Fibroblast of skin of scalp (primary cell): ENCODE measurements at places on chromosomes 11 and 22.

DNA sequence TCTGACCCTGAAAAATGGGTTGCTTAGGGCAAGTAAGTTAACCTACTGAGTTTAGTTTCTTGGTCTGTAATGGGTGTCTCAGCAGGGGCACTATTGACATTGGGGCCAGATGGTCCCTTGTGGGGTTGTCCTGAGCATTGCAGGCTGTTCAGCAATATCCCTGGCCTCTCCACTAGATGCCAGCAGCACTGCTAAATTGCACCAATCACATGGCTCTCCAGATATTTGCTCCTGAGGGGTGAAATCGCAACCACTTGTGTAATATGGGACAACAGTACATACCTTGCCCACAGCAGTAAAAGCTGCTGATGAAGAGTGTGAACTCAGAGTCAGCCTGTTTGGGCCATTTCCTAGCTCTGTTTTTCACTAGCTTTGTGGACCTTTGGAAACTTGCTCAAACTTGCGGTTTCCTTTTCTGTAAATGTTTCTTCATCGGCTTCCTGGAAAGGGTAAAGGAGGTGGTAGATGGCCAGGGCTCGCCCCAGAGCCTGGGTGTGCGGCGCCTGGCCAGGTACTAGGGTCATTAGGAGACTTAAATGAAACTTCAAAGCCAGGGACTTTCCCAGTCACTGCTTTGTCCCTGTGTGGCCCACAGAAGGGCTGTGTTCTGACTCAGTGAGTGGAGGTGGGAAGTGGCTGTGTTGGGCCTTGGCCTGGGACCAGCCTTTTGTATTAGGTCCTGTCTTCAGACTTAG lies 13.0 kb downstream of the NCF4 start:
- peak; percentile 61 for DNase-seq

- DNase-seq = no peak
Observed at GRCh38 chr11:82270870-82271269, 462.8 kb downstream of the FAM181B start.

- DNase-seq = peak; percentile 99
Observed at GRCh38 chr11:8719211-8719649, 36.6 kb downstream of the RPL27A start.

DNA sequence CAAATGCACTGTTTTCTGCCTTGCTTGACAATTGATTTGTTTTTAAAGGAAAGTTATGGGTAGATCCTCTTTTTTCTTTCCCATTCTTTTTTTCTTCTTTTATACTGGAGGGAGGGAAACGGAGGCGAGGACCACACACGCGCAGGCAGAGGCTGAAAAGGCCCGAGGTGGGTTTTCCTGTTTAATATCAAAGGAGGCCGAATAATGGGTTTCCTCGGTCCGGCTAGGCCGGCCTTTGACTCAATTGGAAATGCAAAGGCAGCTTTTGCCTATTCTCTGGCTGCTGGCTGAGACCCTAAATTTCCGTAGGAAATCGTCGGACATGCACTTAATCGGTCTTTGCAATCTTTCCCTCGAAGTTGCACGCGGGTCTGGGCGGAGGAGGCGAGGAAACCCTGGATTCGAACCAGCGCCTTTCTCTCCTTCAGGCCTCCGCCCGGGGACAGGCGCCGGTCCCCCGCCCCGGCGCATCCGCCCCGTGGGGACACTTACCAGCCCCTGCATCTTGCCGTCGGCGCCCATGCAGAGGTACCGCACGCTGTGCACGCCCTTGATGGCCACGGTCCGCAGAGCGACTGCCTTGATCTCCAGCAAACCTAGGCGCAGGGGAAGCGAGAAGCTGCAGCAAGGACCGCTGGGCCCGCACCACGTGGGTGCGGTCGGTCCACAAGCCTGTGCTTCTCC lies 911 bp downstream of the FGF19 start:
- DNase-seq = no peak

DNA sequence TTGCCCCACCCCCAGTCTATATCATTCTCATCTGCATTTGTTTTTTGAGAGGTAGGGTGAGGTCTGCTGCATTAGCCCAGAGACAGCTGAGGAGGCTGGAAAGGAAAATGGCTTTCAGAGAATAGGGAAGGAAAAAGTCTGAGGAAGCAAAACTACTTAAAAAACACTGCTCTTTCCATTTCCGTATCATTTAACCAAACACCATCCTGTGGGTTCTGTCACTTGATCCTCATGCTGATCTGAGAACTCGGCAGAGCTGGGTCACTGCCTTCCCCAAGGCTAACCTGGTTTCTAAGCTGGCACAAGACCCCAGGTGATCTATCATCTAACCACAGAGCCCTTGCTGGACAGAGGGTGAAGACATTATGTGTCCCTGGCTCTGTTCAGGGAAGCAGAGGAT lies 1.2 kb downstream of the FOLR2 start:
- DNase-seq = no peak

- no peak for DNase-seq
Observed at GRCh38 chr11:107719073-107719472, 7.2 kb upstream of the SLN start.

GRCh38 chr22:37045958-37046357 lies 5.6 kb upstream of the KCTD17 start:
- DNase-seq = peak; percentile 73

DNA sequence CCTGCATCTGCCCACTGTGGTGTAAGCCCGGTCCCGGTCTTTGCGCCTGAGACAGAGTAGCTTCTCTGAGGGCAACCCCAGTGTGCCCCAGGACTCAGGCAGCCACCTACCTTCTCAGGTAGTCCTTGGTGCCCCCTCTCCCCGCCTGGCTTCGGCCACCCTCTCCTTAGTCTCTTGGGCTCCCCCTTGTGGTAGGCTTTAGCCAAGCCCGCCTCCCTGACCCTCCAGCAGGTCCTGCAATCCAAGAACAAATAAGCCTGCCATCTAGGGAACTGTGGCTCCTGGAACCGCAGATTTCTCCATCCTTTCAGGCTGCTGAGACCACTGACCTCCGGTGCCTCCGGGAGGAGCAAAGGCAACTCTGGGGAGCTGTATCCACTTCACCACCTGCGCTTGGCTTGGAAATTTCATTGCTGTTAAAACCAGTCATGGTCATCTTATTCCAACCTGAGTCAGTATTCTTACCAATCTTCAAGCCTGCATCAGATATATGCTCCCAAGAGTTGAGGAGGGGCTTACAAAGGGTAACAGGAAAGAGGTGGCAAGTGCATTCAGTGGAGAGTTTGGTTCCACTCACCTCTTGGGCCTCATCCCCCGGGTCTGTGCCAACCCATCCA lies 52.8 kb upstream of the TENM4 start:
- peak; percentile 65 for DNase-seq

GRCh38 chr11:2886191-2886894 lies 768 bp upstream of the CDKN1C start:
- DNase-seq = peak; percentile 45

DNA sequence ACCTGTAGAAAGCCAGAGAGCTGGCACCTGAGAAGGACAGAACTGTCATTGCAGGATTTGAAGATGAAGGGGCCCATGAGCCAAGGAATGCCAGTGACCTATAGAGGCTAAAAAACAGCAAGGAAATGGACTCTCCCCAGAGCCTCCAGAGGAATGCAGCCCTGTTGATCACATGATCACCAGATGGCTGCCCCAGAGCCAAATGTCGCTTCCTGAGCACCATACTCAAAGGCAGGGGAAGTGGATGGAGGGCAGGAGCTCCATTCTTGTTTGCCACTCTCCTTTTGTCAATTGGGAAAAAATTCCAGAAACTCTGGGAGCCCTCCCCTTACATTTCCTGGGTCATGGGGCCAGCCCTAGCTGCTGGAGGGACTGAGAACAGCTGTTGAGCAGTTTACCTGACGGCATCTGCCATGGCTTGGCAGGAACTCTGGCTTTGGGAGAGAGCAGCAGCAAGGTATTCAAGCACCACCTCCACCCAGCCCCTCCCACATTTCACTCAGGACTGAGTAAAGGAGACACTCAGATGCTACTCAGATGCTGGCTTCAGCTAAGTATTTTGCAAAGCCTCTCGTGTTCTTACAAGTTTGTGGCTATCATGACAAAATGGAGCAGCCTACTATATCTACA lies 46.9 kb downstream of the DKK3 start:
- DNase-seq = no peak

- DNase-seq = peak; percentile 57
Observed at GRCh38 chr11:74453373-74453975, 13.9 kb downstream of the KCNE3 start.

GRCh38 chr11:1863352-1864216 lies 10.7 kb downstream of the LSP1 start:
- peak; percentile 94 for DNase-seq

- DNase-seq = peak; percentile 8
Observed at GRCh38 chr11:101718402-101718801, 134.6 kb upstream of the TRPC6 start.
